ENCODE measurements at places on chromosomes 12 and 14.

DNA sequence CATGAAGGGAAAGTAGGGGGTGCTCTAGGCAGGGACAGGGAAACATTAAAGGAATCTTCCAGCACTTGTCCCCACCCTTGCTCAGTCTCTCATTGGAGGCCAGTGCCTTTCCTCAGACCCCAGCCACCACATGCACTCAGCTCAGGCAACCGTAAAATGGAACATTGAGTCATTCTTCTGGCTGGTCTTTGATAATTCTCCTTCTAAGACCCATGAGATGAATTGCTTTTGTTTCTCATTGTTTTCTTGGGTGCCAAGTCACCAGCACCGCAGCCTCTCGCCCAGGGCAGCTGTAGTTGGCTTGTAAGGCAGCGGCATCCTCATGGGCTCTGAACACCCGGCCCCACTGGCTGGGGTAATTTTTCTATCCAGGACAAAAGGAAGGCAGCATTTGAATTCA lies 108.2 kb downstream of the PHETA1 start:
- no peak for DNase-seq

DNA sequence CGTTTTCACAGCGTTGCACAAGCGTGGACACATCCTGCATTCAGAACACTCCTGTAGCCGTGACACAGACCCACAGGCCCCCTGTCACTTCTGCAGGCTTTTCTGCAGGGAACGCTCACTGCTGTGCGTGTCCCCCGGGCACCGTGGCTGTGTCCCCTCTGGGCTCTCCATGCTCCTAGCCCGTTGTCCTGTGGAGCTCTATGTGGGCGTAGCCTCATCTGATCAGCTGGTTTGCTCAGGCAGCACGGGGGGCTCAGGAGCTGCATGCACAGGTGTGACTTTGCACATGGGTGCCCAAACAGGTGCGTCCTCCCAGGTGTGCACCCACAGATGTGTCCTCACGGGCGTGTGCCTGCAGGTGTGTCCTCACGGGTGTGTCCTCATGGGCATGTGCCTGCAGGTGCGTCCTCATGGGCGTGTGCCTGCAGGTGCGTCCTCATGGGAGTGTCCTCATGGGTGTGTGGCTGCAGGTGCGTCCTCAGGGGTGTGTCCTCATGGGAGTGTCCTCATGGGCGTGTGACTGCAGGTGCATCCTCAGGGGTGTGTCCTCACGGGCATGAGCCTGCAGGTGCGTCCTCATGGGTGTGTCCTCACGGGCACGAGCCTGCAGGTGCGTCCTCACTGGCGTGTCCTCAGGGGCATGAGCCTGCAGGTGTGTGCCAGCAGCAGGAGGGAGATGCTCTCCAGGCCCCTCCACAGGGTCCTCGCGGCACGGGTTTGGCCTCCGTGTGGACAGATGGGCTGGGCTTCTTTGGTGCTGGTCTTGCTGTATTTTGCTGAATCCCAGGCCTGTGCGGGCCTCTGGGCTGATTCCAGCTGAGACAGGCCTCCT lies 17.5 kb downstream of the MTA1 start:
- DNase-seq = no peak

- DNase-seq = no peak
Measured at GRCh38 chr12:2347844-2348481, 295.2 kb downstream of the CACNA1C start.

- DNase-seq = no peak
Measured at GRCh38 chr12:80936353-80936641, 1.4 kb downstream of the LIN7A start.

DNA sequence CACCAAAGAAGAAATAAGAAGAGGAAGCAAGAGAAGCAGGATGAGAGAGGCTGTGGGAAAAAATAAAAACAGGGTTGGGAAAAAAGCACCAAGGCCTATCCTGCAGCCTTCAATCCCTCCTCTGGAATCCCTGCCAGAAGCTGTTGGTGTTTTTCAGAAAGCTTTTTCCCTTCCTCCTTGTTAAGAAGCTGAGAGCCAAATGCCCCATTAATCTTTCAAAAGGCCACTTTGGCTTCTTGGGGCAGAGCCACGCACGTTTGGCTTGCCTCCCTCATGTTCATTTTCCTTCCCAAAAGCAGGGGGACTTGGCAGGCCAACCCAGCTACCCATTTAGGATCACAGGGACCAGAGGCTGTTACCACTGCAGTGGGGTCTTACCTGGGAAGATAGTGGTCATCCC lies 365.3 kb downstream of the NUAK1 start:
- no peak for DNase-seq

GRCh38 chr12:19498099-19498498 lies 58.8 kb downstream of the AEBP2 start:
- DNase-seq = no peak

GRCh38 chr12:2805143-2805520 lies 7.3 kb upstream of the ITFG2 start:
- DNase-seq = no peak

DNA sequence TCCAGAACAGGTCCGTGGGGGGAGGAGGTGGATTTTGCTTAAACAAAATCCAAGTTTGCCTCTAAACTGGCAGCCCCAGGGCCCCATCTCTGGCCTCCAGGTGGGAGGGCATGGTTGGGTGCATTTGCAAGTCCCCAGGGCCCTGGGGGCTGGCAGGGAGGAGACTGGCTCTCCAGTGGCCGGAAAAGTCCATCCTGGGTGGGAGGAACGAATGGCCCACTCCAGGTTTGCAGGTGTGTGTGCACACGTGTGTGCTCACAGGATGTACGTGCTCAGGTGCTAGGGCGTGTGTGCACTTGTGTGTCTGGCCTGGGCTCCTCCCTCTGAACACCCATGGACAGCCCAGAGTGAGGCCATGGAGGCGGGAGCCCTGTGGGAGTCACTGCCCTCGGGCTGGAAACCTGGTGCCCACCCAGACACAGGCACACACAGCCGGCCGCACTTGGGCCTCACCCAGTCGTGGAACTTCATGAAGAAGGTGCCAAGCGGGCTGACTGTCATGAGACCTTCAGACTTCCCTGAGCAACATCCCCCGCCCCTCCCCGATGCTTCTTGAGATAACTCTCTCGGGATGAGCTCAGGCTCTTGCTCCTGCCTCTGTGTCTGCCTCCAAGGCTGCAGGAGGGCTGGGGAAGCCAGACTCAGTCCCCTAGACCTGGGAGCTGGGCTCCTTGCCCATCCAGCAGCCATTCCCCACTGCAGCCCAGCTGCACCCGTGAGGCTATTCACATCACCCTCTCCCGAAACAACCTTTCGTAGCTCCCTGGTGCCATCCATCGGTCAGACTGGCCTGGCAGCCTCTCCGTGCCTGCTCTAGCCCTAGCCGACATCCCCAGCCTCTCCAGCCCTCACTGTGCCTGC lies 9.4 kb downstream of the AHNAK2 start:
- DNase-seq = no peak

GRCh38 chr12:108701779-108702441 lies 29.4 kb downstream of the CORO1C start:
- DNase-seq = no peak

GRCh38 chr12:31752450-31752849 lies 23.6 kb upstream of the AMN1 start:
- DNase-seq = no peak

GRCh38 chr12:86226481-86226880 lies 29.7 kb downstream of the MGAT4C start:
- no peak for DNase-seq

GRCh38 chr14:44463356-44464004 lies 43.6 kb downstream of the FSCB start:
- no peak for DNase-seq

DNA sequence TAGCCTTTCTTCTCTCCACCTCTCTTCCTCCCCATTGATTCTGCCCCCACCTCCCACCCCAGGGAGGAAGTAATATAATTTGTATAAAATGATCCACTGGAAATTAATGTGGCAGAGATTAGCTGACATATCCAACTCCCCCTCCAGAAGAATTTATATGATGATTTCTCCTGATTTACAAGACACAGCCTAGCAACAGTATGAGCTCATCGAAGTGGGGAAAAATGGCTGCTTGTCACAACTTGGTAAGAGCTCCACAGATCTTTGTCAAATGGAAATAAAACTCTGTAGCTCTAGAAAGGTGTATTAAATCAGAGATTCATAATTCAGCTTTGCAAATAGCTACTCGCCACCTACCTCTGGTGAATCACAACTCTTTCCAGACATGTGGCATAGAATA lies 195.7 kb downstream of the NOVA1 start:
- DNase-seq = no peak

- DNase-seq = no peak
Measured at GRCh38 chr12:9792961-9793617, 32.4 kb upstream of the CD69 start.

DNA sequence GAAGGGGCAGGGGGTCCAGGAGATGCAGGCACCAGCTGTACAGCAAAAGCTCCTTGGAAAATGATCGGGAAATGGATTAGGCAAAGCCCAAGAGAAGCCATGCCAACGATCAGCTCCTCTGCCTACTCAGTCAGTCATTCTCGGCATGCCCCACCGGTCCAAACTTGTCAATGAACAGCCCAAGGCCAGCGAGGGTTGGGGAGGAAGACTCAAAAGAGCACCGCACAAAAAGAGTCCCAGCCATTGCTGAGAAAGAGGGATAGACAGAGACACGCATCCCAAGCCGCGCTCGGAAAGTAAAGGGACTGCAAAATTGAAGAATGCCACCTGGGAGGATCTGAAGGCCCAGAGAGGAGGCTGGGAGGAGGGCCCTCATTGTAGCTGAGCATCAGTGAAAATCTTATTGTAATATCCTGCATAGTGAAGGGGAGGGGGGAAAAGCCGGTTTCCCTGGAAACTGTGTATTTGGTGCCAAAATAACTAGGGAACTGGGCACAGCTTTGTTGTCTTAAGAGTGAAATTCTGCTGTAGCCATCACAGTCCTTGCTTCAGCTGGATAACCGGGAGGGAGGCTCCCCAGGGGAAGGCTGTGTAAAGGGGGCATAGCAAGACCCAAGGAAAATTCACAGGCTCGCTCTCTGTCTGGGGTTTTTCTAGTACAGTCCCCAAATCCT lies 4.7 kb downstream of the KDM2B start:
- DNase-seq = no peak

DNA sequence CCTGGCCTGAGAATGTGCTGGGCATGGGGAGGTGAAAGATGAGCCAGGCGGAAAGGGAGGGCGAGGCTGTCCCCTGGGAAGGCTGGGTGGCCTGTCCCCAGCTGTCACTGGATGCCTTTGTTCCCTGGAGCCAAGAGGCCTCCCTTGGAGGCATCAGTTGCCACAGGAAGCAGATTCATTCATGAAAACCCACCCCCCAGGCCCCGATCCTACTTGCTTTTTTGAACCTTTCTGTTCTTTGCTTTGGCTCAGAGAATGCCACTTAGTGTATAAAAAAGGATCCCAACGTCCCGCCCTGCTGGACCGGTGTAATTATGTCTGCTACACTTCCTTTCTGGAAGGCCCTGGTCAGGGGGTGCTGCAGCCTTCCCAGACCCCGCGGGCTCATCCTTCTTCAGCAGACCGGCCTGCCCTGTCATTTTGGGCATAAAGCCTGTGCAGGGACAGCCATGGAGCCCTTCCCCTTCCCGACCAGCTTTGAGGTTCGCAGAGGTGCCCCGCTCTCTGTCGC lies 220.2 kb downstream of the SLC41A2 start:
- no peak for DNase-seq

DNA sequence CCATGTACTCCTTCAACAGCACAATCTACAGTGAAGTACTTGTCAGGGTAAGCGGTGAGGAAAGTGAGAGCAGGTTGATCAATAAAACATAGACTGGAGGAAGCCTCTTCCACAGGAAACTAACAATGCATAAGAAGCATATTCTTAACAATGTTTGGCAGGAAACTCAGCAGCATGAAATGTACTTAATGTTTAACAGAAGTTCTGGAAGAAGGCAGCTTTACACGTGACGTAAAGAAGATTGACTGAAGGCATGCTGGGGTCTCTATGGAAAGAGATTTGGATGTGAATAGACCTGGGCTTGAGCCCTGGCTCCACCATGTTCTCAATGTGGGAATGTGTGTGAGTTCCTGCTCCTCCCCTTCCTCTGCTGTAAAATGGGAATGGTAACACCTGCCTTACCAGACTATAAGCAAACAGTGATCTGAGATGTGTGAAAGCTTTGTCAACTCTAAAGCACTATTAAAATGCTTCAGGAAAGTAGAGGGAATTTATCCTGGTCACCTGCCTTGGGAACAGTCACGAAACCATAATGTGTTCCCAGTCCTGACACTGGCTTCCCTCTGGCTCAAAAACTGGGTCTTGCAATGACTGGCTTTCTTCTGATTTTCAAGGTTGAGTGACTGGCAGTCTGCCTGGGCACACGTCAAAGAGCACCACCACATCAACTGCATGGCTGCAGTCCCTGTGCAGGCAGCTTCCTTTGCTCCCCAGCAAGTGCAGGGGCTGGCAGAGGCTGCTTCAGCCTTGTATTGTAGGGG lies 384.6 kb downstream of the APAF1 start:
- no peak for DNase-seq

GRCh38 chr12:67633708-67634107 lies 14.8 kb upstream of the DYRK2 start:
- DNase-seq = no peak

- DNase-seq = no peak
Measured at GRCh38 chr14:95190346-95190840, 33.1 kb upstream of the DICER1 start.

DNA sequence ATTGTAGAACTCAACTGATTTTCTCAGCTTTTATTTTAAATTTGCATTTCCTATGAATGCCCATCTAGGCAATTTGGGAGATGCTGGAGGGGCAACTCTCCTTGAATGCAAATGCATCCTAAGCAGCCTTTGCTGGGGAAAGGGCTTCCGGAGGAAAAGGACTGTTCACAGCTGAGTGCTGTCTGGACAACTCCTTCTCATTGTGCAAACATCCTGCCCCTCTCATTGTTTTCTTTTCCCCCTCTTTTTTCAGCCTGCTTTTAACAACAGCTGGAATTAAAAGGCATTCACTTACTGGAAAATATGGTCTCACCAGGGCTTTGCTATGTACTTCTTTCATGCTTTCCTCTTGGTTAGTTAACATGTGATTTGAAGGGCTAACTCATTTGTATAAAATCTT lies 397.8 kb downstream of the FUT8 start:
- no peak for DNase-seq

DNA sequence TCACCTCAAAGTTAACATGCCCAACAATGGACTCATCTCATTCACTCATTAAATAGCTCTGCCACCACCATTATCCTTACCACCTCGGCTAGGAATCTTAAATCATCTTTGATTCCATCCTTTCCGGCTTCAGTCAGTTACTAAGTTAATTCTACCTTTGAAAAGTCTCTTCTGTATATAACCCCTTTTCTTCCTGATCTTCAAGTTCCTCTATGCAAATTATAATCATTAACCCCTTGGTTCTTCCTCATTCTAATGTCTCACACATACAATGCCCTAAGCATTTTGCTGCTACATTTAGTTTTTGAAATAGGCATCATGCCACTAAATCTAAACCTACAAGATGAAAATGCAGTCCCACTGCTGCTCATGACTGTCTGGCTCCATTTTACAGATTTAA lies 51.6 kb downstream of the ATP2B1 start:
- DNase-seq = no peak
